ENCODE measurements at places on chromosomes 11 and 22.

DNA sequence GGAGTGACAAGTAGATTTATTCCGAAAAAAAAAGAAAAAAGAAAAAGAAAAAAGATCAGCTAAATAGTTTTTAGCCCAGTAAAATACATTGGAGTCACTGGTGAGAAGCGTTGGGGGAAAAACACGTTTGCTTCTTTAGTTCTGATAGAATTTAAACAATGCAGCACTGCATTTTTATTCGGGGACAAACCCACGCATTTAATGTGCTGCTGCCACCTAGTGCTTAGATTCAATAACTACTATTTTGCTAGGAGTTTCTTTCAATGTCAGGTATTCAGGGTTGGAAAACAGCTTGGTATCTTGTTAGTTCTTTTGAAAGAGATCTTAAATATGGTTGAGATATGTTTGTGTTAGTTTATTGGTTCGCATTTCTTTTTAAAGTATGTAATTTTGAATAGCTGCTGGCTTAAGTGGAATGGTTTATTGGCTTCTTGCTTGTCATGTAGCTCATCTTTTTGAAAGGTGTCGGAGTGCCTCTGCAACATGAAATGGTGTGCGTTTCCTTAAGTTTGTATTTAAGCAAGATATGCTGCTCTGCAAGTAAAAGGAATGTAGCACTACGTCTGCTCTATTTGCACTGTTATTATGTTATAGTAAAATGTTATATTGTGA, 41.9 kb downstream of the SVIP start:
- DNase-seq, result peak; percentile 59

DNA sequence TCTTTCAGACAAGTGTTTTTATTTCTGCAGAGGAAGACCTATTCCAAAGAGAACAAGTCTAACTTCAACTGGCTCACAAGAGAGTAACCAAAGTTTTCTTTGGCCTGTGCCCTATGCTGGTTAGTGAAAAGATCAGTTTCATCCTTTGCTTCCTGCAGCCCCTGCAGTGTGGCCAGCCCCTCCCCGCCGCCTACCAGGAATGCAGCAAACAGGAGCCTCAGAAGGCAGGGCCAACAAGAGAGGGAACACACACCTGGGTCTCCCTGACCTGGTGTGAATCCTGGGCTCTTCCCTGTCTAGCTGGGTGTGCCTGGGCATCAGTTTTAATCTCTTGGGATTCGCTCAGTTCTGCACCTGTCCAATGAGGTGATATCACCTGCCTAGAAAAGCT, 21.5 kb upstream of the SCARF2 start:
- DNase-seq, result no peak

GRCh38 chr22:44702479-44703198, 635 bp downstream of the PRR5 start:
- DNase-seq, result no peak

DNA sequence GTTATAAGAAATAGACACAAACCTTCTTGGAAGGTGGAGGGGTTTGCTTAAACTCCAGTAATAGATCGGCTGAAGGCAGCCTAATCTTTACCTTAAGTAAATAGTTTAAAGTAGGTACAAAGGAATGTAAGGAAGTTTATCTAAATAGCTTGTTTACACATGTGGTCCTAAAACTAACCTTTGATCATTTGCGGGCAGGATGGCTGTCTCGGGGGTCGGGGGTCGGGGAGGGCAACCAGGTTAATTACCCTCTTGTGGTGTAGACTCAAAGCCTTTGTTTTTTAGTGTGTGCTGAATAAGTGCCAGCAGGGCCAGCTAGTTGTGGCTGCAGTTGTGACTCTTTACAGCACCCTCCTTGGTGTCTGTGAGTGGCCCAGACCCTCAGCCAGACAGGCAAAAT, 256.9 kb upstream of the SESN3 start:
- DNase-seq, result no peak

GRCh38 chr11:10414659-10415058, 40.4 kb upstream of the AMPD3 start:
- no peak for DNase-seq

DNA sequence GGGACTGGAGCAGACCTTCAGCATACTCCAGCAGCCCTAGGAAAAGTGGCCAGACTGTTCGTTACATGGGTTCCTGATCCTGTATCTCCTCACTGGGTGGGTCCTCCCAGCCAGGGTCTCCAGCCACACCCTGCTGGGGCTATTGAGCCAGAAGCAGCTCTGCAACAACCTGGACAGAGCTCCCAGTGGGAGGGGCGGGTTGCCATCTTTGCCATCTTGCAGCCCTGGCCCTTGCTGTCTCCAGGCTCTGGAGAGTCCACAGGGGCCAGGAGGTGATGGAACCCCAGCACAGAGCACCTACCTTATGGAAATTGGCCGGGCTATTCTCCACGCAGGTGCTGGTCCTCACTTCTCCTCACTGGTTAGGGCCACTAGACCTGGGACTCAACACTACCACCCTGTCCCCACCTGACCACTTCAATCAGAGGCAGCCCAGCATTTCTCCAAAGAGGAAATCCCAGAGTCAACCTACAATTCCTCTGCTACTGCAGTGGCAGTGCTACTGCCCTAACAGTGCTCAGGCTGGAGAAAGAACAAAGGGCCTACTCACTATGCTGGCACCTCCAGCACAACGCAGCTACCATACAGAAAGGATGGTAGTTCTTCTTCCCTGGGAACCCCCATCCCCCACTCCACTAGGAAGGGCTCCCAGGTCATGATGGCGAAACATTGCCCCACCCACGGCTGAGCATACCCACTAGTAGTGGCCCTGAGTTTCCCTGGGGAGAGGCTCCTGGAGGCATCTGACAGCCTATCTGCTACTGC, 290.2 kb upstream of the NCAM1 start:
- no peak for DNase-seq

DNA sequence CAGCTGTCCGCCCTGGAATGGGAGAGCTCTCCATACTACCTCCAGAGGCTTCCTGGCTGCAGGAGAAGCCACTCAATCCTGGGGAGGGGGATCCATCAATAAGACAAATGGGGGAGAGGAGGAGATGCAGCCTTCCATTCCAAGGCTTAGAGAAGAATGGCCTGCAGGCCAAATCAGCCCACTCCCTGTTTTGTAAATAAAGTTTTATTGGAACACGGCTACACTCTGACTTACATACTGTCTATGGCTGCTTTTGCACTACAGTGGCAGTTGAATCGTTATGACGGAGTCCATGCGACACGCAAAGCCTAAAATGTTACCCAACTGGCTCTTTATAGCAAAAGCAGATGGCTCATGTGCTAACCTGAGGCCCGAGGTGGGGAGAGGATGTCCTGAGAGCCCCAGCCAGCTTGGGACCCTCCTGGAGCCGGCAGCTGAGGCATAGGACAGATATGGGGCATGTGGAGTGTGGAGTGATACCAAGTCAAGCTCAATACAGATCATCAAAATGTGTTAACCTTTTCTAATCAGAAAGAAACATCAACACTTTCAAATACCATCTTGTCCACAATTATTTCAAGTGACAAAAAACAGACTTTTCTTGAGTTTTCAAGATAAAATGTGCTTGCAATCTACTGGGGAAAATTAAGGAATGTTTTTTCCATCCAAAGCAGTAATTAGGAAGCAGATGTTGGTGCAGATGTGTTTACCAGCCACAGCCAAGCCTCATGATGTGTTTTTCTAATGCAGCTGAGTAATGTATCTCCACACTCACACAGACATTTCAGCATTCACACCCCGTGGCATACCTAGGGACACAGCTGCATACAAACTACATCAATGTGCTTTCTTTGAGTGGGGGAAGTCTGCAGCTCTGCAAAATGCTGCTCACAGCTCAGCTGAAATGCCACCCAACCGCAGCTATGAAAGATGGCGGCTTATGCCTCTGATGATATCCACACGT, 181.6 kb downstream of the SHANK2 start:
- no peak for DNase-seq

GRCh38 chr11:128684549-128685401, 9.1 kb upstream of the FLI1 start:
- no peak for DNase-seq

DNA sequence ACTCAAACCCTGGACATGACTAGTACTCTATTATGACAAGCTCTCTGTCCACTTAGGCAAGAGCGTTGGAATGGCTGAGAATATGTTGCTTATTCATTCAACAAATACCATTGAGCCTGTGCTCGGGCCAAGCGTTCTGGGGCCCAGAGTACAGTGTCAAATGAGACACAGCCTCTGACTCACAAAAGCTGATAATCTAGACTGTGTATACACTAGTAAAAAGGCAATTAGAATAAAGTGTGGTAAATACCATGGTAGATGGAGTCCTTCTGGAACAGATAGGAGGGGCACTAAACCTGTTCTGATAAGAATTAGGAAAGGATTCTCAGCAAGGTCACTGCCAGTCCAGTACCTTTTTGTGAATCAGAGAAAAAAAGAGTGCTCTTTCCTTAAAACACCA, 24.7 kb downstream of the KCNE3 start:
- DNase-seq, result no peak

- peak; percentile 25 for DNase-seq
Observed at GRCh38 chr11:130403271-130403804, 25.1 kb downstream of the ADAMTS8 start.

DNA sequence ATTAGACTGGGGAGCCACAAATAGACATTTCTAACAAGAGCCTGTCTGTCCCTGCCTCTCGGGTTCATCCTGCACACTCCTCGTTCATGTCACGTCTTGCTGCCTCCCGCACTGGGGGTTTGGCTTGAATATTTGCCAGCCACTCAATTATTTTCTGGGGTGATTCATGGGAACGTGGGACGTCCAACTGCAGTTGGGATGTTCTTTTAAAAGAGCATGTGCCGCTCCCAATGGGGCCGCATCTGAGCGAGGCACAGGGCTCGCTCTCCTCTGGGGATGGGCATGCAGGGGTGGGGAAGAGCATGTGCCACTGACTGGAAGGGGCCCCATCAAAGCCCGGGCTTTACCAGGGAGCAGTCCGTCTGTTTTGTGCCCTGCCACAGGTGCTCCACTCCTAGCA, 43.4 kb downstream of the PARVG start:
- DNase-seq, result no peak
